ENCODE measurements at places on chromosomes 6 and 20. TPM values are rescaled to one million over a fixed set of nuclear protein-coding genes. Genes with fewer than 3 reads are reported as not detected.

Gene PHACTR3
- 0.41 TPM for total RNA-seq

Gene BHLHE23
- total RNA-seq, result not detected

- DNase-seq, result no peak
Observed at GRCh38 chr6:46217671-46218131, 46.9 kb upstream of the ENPP5 start.

DNA sequence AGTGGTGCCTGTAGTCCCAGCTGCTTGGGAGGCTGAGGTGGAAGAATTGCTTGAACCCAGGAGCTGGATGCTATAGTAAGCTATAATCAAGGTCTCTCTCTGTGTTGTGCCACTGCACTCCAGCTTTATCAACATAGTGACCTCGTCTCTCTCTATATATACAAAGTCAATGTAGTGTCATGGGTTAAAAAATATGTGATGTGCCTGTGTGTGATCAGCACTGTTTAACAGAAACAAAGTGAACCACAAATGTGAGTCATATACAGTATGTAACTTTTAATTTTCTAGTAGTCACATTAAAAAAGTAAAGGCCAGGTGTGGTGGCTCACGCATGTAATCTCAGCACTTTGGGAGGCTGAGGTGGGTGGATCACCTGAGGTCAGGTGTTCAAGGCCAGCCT lies 85.3 kb upstream of the RNF24 start:
- no peak for DNase-seq

GRCh38 chr6:110358553-110359160 lies 508 bp upstream of the METTL24 start:
- no peak for DNase-seq

GRCh38 chr6:157420497-157420896 lies 39.5 kb downstream of the ZDHHC14 start:
- DNase-seq, result no peak

DNA sequence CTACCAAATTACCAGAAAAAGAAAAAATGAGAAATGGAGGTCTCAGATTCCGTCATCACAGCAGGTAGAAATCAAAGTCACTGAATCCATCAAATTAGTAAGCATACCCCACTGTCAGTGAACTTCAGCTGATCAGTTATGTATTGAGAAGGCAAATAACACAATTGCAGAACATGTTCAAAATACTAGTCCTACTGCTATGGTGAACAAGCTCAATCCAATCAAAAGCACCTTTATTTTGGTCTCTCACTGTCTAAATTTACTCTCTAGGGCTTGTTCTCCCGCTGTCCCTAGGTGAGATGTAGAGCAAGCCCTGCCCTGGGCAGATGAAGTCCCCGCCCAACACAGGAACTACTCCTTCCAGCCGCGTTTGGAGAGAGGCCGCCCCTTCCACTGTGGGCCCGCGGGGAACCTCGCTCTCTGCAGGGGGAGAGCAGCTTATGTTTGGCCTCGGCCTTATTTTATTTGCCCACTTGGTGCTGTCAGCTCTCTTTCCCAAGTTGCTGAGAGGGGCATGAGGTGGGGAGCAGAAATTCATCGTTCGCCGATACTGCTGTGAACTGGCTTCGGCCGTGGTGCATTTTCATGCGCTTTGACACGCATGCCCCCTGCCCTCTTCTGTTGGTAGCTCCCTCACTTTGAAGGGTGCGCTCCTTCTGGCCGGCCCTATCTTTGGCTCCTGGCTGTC lies 14.3 kb upstream of the MAP1LC3A start:
- peak; percentile 51 for DNase-seq

GRCh38 chr6:43799551-43800297 lies 29.7 kb downstream of the VEGFA start:
- no peak for DNase-seq

DNA sequence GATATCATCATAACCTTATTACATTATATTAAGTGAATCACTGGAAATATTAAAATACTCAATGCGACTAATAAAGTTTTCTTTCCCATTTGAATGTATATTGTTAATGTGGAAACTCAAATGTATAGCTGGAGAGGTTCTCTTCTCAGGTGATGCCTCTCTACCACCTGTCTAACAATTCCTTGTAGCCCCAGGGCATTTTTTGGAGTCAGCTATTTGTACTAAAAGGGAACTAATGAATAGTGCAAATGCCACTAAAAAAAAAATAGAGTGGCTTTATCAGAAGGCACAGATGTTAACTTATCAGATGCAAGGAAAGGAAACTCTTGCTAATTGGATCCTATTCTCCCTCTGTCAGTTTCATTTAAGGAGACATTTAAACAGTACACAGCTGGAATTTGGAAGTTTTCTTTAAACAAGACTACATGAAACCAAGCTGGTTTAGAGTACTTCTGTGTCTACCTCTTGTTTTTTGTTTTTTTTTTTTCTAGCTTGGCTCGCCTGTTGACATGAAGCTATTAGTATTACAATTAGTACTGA lies 897.0 kb upstream of the SLC35B3 start:
- no peak for DNase-seq

- no peak for DNase-seq
Observed at GRCh38 chr6:13979284-13980171, 54.8 kb downstream of the RNF182 start.

All from mucosa of descending colon (tissue), 3 donors.